ENCODE measurements at places on chromosomes 7 and 10. TPM values are rescaled to one million over a fixed set of nuclear protein-coding genes. Genes with fewer than 3 reads are reported as not detected.

Gene CYP3A4
- not detected for total RNA-seq

Gene C10orf62
- not detected for total RNA-seq

Gene PLAU
- 0.10 TPM for total RNA-seq

DNA sequence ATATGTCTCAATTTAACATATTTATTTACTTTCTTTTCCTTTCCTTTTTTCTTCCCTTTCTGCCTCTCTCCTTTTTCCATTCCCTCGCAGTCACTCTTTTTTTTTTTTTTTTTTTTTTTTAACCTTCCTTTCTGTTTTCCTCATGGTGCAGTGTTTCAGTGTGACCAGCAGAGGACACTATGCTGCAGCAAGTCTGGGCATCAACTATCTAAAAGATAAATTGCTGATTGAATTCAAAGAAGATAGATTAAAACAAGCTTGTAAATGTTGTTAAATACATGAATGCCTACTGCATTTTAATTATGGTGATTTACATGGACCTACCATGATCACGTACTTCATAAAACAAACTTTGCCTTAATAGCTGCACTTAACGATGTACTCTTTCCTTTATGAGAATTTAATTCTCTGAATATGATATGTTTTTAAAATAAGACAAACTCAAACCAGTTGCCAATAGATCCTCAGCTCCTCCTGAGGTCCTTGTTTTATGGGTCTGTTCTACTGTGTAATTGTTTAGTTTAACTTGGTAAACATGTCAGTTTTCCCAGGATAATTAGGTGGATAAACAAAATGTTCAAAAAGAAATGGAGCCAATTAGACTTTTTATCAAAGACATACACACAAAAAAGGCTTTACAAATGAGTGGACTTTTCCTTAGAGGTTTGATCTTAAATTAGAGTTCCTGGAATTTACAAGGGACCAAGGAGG lies 101.0 kb upstream of the AGR3 start:
- H3K27me3 ChIP-seq = peaks cover 2% of the 10 kb centered on the region
- peak overlapping the region; percentile 15 for H3K27ac ChIP-seq
- no peaks in the 10 kb centered on the region for H3K36me3 ChIP-seq
- peak overlapping the region; percentile 30 for H3K4me3 ChIP-seq
- H3K4me1 ChIP-seq = peaks cover 7% of the 10 kb centered on the region

GRCh38 chr7:151920488-151920887 lies 35.8 kb upstream of the GALNTL5 start:
- peaks cover 4% of the 10 kb centered on the region for H3K4me1 ChIP-seq
- H3K36me3 ChIP-seq = no peaks in the 10 kb centered on the region
- peaks cover 22% of the 10 kb centered on the region for H3K27me3 ChIP-seq

DNA sequence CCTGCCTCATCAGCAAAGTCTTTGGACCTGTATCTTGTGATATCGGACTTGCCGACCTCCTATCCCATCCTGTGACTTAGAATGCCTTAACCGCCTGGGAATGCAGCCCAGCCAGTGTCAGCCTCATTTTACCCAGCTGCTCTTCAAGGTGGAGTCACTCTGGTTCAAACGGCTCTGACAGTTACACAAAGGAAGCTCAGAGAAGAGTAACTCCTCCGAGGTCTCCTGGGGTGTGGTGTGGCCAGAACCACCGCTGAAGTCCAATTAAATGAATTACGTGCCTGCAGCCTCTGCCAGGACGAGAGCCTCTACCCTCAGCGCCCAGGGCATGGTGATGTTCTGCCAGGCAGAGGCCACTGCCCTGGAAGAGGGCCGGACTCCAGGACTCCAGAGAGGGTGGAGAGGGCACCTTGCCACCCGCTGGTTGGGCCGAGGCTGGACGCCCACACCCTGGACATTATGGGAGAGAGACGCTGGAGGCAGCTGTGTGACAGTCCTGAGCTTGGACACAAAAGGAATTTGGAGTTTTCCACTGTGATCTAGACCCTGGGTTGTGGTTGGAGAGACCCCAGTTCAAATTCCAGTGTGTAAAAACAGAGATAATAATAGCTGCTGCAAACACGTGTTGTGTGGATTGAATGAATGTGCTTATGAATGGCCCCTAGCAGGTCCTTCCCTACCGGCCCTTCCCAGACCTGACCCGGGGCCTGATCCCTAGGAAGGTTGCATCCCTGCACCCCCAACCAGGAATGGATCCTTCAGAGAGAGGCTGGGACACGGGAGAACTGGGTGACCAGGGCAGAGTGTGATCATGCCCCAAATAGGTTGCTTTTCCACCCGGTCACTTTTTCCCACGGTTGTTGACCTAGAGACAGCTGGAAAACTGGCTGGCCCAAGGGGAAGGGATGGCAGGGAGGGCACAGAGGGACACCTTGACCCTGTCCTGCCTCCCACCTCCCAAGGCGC lies 37.8 kb upstream of the FZD9 start:
- H3K27me3 ChIP-seq = peaks cover 15% of the 10 kb centered on the region
- H3K27ac ChIP-seq = no peak overlapping the region
- H3K4me3 ChIP-seq = no peak overlapping the region

DNA sequence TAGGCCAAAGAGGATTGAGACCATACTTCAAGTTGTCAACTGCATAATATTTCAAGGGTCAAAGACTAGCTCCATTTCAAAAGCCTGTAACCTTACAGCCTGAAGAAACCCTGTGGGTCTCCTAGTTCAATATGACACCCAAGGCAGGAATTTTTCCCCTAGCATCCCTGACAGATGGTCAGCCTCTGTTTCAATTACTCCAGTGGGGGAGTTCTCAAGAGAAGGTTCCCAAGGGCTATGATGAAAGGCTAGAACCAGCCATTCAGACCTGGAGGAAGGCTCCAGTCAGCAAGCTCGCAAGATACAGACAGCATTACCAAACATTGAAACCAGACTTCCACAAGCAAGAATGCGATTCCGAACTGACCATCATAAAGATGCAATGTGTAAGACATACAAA lies 1.6 kb downstream of the HTR7 start:
- no peak for DNase-seq
- H3K4me3 ChIP-seq = peak overlapping the region; percentile 46
- peaks cover 8% of the 10 kb centered on the region for H3K4me1 ChIP-seq
- H3K27me3 ChIP-seq = peaks cover 37% of the 10 kb centered on the region
- no peaks in the 10 kb centered on the region for H3K36me3 ChIP-seq

DNA sequence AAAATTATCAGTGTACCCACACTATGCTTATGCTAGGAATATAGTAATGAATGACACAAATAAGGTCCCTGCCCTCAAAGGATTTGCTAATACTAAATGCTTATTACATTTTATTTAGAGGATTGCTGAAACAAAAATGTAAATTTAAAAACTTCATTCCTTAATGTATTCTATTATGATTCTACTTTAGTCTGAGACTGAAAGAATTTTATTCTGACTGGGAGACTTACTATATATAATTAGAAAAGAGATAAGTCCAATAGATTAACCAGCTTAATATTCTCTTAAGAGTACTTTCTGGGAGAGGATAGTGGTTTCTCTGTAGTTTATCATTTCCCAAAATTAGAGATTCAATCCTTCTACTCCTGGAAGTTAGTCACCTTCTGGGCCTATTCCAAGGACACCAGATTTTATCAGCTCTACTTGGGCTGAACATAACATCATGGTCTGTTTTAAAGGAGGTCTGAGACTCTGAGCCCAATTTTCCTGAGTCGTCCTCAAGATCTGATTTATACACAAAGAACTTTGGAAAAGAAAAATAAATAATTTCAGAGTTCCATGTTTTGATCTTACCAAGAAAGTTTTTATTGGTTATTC lies 41.1 kb downstream of the ASZ1 start:
- H3K27me3 ChIP-seq = no peaks in the 10 kb centered on the region
- H3K27ac ChIP-seq = no peak overlapping the region
- H3K4me1 ChIP-seq = no peaks in the 10 kb centered on the region
- no peak overlapping the region for H3K4me3 ChIP-seq
- H3K36me3 ChIP-seq = no peaks in the 10 kb centered on the region
- no peak for DNase-seq

DNA sequence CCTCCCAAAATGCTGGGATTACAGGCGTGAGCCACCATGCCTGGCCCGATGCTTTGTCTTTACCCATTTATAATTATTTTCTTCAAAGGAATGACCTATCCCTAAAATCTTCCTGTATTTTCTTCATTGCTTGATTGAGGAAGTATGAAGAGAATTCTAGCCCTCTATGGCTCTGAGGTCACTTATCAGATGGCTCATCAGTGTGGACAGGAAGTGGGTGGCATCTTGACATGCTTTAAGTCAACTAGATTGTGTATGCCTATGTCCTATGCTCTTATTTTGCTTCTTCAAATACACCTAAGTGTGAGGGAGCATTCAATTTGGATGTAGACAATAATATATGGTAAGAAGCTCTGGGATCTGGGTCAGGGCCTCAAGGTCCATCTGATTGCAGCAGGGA lies 1020.5 kb downstream of the LRMDA start:
- no peak overlapping the region for H3K4me3 ChIP-seq
- no peak overlapping the region for H3K27ac ChIP-seq

DNA sequence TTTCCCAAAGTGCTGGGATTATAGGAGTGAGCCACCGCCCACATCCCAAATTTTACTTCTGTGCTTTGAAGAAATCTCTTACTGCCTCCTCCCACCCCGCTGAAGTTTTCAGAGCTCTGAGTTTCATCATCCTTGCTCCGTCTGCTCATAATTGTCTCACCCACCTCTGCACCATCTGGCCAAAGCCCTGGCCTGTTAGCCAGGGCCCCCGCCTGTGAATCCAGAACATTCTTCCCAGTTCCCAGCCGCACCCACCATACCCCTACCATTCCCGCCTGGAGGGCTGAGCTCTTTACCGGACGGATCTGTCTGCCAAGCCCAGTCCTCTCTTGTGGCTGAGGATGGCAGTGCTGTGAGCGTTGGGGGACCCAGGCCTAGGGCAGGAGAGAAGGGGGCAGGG lies 14.5 kb downstream of the SSC4D start:
- H3K36me3 ChIP-seq = no peaks in the 10 kb centered on the region
- no peak overlapping the region for H3K4me3 ChIP-seq
- H3K27me3 ChIP-seq = no peaks in the 10 kb centered on the region
- no peak for DNase-seq

- no peaks in the 10 kb centered on the region for H3K36me3 ChIP-seq
- no peak overlapping the region for H3K27ac ChIP-seq
- H3K4me3 ChIP-seq = no peak overlapping the region
- no peak for DNase-seq
- H3K27me3 ChIP-seq = peaks cover 12% of the 10 kb centered on the region
- peaks cover 14% of the 10 kb centered on the region for H3K4me1 ChIP-seq
These were observed 70.1 kb downstream of the ELFN1 start for GRCh38 chr7:1740214-1740613.

DNA sequence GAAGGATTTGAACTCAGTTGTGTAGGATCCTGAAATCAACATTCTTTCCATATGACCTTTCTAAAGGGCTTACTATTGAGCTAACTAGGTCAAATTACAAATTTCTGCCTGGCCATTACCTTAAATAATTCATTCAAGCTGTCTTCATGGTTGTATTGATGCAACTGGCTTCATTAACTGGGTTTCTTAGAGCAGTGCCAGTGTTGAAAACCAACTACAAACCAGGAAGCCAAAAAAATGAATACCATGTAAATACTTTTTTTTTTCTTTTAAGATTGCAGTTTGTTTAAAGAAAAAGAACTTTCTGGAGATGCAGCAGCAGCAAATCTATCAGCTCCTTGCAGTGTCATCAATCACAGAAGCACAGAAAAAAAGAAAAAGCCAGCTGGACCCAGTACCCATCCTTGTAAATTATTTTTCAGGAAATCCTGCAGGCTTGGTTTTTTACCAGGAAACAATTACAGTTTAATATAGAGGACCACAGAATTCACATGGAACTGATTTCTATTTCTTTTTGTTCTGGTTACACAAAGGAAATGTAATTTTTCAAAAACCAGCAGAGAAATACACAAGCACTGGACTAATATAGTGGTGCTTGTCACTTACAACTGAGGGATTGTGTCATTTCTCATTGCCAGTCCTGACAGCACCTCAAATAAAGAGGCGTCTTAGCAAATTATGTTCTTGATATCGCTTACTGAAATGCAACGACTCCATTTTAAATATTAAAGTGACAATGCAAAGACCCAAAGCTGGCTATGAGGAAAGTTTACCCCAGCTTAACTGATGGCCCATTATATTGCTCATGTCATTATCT lies 131.9 kb downstream of the TMEM26 start:
- peaks cover 9% of the 10 kb centered on the region for H3K4me1 ChIP-seq
- DNase-seq = no peak
- H3K27me3 ChIP-seq = peaks cover 10% of the 10 kb centered on the region
- H3K27ac ChIP-seq = no peak overlapping the region

- H3K27ac ChIP-seq = no peak overlapping the region
- peaks cover 2% of the 10 kb centered on the region for H3K27me3 ChIP-seq
- DNase-seq = no peak
- no peaks in the 10 kb centered on the region for H3K36me3 ChIP-seq
- H3K4me3 ChIP-seq = no peak overlapping the region
- H3K4me1 ChIP-seq = no peaks in the 10 kb centered on the region
These were observed 9.8 kb upstream of the AGK start for GRCh38 chr7:141541375-141541774.

DNA sequence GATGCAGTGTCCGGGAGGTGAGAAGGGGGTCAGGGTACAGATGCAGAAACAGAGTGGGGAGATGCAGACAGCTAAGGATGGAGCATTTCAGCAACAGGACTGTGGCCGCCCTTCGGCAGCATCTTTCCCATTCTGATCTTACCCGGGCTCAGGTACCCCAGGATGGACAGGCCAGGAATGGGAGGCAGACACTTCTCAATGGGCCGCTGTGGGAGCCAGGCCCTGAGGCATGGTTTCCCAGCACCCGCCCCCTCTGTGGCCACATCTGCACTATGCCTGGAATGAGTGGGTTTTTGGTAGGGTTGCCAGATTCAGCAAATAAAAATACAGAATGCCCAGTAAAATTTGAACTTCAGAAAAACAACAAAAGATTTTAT lies 105.2 kb upstream of the CTBP2 start:
- DNase-seq = no peak
- no peak overlapping the region for H3K4me3 ChIP-seq
- peaks cover 8% of the 10 kb centered on the region for H3K27me3 ChIP-seq
- no peak overlapping the region for H3K27ac ChIP-seq

GRCh38 chr10:100894589-100895294 lies 18.0 kb upstream of the SLF2 start:
- peaks cover 16% of the 10 kb centered on the region for H3K4me1 ChIP-seq
- no peaks in the 10 kb centered on the region for H3K36me3 ChIP-seq
- no peak for DNase-seq

- H3K36me3 ChIP-seq = no peaks in the 10 kb centered on the region
- DNase-seq = no peak
- H3K27ac ChIP-seq = no peak overlapping the region
- no peaks in the 10 kb centered on the region for H3K27me3 ChIP-seq
These were observed 38.1 kb upstream of the ANTXRL start for GRCh38 chr10:46248651-46249146.

- DNase-seq = no peak
- H3K4me3 ChIP-seq = no peak overlapping the region
- H3K27me3 ChIP-seq = peaks cover 5% of the 10 kb centered on the region
- no peaks in the 10 kb centered on the region for H3K4me1 ChIP-seq
- no peak overlapping the region for H3K27ac ChIP-seq
These were observed 48.5 kb upstream of the LMTK2 start for GRCh38 chr7:98058186-98058585.

Measured in activated B cell treated with CpG ODN at 0.5 μM for 24 hours (primary cell).